ENCODE measurements at places on chromosomes 3 and 15.

DNA sequence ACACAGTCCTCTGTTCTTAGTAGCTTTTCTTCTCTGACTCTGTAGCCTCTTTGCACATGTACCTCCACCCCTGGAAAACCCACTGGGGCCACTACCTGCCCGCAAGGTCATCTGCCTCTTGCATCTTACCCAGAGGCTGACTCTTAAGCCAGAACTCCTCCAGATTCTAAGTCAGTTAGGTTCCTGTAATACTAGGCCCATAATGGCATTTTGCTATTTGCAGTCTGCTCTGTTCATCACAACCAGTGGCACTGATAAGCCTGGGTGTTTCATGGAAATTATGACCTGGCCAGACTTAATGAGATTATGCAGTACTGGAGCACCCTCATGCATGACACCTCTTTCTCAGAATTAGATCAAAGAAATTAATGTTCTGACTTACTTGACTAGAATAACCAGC is 31.7 kb upstream of the ATG7 start:
- no peak for DNase-seq

DNA sequence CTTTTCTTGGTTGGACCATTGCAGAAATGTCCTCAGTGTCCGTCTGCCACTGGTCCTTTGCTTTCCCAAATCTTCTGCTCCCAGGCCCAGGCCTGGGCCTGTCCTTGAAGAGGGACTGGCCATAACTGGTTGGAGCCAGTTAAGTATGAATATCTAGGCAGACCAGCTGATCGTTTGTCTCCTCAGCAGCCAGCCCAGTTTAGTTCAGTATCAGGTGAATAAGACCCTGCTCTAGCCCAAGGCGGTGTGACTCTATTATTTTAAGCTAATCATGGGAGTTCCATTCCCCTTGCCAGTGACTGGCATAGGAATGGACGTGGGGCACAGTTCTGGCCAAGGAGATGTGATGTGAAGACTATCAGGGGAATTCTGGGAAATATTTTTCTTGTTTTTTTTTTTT is 73.9 kb upstream of the RASGRF1 start:
- DNase-seq, result no peak

DNA sequence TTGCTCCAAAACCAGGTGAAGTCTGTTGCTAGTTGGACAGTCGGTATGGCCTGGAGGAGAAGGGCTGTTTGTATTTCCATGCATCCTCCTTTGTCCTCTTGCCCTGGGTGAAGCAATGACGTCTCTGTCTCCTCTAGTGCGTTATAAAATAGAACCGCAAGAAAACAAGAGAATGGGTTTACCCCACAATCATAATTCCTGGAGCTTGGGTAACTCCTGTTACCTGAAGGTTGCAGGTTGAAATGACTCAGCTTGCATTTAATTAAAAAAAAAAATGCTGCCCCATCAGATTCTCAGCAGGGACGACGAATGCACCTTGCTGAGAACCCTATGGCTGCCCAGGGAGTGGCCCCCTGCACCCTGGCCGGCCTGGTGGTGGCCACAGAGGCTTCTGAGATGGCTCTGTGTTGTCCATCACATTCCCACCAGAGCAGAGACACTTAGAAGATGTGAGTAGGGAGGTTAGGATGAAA is 228.2 kb upstream of the BHLHE40 start:
- DNase-seq, result no peak

- DNase-seq, result no peak
Measured at GRCh38 chr15:25180606-25181292, 226.0 kb downstream of the SNRPN start.

- DNase-seq, result no peak
Measured at GRCh38 chr3:184737063-184737462, 25.2 kb upstream of the MAGEF1 start.

GRCh38 chr15:93987068-93987467 is 244.3 kb upstream of the MCTP2 start:
- no peak for DNase-seq

- no peak for DNase-seq
Measured at GRCh38 chr3:157317895-157318294, 118.8 kb upstream of the PTX3 start.

- DNase-seq, result no peak
Measured at GRCh38 chr3:124263168-124263567, 271.2 kb upstream of the ROPN1 start.

GRCh38 chr3:154656486-154656885 is 226.5 kb upstream of the GPR149 start:
- DNase-seq, result no peak
